ENCODE measurements at places on chromosomes 4 and X.

DNA sequence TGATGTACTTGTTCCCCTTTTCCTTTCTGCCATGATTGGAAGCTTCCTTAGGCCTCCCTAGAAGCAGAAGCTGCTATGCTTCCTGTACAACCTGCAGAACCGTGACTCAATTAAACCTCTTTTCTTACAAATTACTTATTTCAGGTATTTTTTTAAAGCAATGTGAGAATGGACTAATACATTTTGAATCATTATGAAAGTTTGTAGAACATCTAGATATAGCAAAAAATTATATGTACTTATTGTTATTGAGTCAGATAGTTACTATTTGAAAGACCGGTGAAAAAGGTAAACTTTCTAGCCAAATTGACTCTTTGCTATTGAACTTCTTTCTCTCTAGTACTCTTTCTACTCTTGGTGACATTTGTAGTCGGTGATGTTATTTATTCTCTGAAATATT, 777.3 kb upstream of the GALNTL6 start:
- DNase-seq = no peak

- DNase-seq = no peak
Measured at GRCh38 chr4:83255584-83255983, 29.0 kb downstream of the COQ2 start.

- no peak for DNase-seq
Measured at GRCh38 chrX:134691453-134691852, 33.2 kb upstream of the PLAC1 start.

GRCh38 chr4:144782345-144782744, 136.4 kb downstream of the HHIP start:
- DNase-seq = no peak

- no peak for DNase-seq
Measured at GRCh38 chr4:41504167-41504818, 33.7 kb upstream of the LIMCH1 start.

DNA sequence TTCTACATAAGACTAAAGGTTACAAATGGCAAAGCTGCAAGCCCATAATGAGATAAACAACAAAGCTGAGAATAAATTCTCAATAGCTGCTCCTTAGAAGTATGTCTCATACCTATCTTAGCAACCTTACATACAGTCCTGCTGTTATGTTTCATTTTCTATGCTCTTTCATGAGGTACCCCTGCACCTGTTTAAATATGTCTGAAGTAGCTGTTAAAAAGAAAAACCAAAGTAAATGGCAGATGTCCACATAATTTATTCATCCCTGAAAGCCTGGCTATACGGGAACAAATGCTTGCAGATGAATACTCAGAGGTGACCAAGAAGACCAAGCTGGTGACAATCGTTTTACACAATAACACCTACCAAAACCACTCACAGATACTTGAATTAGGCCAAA, 22.5 kb downstream of the PPA2 start:
- DNase-seq = no peak

DNA sequence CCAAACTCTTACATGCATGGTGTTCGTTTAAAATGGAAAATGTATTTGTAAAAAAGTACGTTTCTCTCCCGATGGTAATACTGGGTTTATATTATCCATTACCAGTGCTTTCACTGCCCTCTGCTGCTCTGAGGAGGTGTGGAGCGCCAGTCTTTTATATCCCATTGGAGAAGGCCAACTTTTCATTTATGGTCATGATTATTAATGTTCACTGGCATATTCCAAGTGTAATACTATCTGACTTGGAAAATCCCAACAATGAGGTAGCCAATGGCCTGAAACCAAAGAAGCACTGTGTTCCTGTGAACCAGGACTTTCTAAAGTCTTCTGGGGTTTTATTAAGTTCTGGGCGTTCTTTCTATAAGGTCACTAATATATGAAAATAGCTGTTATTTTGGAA, 80.7 kb downstream of the SYNPO2 start:
- DNase-seq = no peak

DNA sequence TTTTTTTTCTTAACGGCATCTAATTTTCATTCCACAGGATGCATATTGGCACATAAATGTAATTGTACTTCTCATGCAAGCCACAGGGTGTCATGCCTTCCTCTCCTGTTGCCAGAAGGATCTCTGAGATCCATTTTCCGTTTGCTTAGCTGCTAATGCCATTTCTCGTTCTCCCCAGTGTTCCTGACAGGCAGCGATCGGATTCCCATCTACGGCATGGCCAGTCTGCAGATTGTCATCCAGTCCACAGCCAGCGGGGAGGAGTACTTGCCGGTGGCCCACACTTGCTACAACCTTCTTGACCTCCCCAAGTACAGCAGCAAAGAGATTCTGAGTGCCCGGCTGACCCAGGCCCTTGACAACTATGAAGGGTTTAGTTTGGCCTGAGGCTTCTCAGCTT, 8.9 kb upstream of the NAP1L5 start:
- no peak for DNase-seq

DNA sequence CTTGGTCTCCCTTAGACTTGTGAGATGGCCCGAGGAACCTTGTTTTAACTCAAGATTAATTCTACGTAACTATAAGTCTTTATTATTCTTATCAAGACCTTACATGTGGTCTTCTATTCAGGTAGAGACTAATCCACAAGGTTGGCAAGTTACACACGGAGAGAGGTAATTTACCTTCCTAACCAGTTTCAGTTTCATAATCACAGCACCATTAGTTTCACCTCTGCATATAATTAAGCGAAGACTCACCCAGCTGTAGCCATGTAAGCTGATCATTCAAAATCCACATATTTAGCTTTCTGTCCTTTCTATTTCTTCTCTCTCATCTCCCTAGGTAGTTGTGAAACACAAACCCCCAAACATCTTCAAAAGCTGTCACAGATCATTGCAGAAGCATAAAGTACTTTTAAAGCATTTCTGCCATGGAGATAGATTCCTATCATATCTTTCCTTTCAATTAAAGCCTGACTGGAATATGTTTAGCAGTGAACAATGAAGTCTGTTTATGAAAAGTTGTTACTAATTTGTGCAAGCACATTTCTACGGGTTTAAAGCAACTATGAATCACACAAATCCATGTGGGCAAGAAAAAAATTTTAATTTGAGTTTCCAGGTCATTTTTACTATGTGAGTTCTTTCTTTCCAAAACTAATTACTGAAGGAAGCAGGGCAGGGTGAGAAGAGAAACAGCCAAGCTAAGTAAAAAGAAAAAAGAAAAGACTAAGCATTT, 78.5 kb downstream of the BTC start:
- DNase-seq = no peak

DNA sequence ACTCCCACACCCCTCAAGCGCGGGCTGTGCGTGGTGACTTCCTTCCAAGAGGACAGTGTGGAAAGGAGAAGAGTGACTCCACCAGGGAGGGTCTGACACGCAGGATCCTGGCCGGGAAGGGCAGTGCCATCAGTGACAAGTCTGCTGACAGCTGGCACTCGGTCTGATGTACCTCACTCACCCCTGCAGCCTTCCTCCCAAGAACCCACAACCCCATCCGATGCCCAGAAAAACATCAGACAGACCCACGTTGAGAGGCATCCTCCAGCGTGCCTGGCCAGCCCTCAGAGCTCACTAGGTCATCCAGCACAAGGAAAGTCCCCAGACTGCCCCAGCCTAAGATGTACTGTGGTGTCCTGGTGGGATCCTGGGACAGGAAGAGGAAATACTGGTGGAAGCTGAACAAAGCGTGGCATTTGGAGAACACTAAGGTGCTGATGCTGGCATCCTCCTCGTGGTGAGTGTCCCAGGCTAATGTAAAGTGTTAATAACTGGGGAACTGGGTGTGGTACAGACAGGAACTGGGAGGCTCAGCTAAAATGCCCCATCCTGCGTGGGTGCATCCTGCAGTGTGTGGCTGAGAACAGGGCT, 200.0 kb upstream of the PSAPL1 start:
- no peak for DNase-seq

DNA sequence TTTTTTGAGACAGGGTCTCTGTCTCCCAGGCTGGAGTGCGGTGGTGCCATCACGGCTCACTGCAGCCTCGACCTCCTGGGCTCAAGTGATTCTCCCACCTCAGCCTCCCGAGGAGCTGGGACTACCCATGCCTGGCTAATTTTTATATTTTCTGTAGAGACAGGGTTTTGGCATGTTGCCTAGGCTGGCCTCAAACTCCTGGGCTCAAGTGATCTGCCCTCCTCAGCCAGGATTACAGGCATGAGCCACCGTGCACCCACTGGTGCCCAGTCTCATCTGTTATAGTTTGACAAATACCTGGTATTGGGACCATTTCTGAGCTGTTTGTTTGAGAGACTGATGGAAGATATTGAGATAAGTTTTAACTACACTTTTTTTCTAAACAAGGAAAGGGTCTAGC, 57.5 kb upstream of the SMIM10 start:
- DNase-seq = no peak

- DNase-seq = no peak
Measured at GRCh38 chr4:150990250-150990649, 24.8 kb downstream of the LRBA start.

- no peak for DNase-seq
Measured at GRCh38 chr4:59945277-59945676, 1254.8 kb upstream of the ADGRL3 start.

DNA sequence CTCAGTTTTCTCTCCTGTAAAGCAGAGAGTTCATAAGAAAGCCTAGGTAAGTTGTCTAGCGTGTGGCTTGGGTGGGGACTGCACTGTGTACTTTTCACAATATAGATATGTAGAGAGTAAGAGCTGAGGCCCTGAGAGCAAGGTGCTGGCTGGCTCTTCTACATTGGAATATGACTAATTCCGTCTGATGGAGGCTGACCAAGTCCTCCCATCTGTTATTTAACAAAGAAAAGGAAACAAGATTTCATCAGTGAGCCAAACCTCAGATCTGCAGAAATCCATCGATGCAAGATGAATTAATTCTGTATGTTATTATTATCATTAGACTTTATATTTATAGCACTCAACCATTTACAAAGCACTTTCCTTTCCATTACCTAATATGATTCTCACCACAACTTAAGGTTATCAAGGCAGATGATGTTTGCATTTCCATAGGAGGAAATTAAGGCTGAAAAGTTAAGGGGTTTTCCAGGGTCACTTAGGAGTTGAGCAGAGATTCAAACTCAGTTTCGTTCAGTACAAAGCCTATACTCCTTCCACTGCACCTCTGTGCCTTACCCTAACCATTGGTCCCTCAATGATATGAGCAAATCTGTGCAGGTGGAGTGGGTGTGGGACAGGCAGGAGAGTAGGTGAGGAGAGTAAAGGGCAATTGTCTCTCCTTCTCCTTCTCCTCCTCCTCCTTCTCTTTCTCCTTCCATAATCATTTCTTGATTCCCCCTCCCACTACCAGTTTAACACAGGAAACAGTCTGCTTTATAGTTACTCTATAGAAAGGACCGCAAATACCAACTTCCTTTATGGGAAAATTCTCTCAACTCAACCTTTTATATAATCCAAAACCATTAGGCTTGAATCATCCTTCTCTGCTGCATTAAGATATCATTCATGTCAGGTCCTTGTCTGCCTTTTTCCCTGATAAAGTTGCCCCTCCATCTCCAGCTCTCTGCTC, 27.6 kb upstream of the SRD5A3 start:
- no peak for DNase-seq

GRCh38 chr4:163107754-163108153, 58.9 kb downstream of the NAF1 start:
- no peak for DNase-seq

DNA sequence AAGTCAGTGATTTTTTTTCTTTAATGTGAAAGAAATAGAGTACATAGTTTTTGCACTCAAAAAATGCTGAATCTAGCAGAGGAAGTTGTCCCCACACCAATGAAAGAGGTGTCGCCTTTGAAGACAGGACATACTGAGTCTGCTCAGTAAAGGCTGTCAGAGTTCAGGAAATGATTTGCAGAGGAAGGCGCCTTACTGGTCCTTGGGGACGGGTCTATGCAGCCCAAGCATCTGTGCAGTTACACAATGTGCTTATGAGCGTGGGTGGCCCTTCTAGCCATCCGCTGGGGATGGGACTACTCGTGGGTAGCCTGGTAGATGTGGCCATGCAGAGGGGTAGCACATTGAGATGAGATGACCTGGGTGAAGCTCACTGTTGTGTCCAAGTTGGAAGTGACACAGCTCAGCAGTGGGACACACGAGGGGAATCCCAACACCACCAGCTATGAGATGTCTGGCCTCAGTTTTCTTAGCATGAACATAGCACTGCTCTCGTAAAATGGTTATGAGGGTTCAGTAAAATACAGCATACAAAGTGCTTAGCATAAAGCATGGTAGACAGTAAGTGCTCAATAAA, 116.5 kb upstream of the RBPJ start:
- no peak for DNase-seq

- no peak for DNase-seq
Measured at GRCh38 chr4:82801910-82802521, 3.4 kb upstream of the SCD5 start.

GRCh38 chr4:187615972-187616371, 379.6 kb upstream of the ZFP42 start:
- no peak for DNase-seq

DNA sequence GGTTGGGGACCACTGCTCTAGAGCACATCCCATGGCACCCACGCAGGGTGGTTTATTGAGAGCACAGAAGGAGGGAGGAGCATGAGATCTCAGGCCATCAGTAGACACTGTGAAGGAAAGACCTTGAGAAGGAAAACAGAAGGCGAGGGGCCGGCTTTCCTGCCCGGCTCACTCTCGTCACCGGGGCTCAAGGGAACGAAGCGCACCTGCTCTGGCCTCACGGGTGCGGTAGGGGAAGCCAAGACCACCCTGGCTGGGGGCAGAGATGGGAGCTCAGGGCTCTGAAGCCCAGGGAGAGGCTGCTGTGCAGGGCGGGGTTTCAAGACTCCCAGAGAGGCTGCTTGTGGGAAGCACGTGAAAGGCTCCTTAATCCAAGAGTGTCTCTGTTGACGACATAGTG, 105.9 kb downstream of the TNIP2 start:
- no peak for DNase-seq

DNA sequence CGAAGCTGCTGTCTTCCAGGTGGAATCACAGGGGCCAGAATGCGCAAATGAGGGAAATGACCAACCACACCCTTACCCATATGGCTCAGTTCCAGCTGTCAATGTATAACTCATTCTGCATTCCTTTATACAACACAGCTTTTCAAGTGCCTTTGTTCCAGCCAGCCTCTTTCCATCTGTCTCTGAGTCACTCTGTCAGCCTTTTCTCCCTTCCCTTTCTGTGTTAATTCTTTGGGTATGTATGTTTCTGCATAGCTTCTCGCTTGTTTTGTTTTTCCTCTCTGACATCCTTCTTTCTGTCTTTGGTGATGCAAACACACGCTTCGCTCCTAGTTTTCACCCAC, 54.5 kb downstream of the RS1 start:
- no peak for DNase-seq

- peak; percentile 31 for DNase-seq
Measured at GRCh38 chrX:7132335-7133049, 15.0 kb upstream of the STS start.

DNA sequence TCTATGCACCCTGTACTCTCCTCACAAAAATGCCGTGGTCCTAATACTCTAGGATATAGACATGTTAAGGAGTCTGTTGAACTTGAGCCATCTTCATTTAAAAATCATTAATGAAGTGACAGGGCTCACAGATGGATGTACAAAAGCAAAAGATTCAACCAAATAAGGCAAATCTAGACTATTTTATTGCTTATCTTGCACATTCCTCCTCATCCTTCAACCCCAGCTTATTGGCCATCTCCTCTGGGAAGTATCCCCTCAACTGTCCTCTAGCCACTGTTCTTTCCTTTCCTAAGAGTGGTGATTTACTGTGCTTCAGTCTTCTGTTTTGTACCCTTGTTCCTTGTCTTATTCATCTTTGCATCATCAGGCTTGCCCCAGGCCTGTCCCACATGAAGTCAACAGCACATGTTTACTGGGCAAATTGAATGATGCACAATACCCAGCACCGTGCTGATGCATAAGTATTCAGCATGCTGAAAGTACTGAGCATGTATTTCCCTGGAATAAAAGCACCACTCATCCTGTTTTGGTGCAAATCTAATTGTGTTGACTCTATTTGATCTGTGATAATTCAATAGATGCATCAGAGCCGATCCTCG, 287.3 kb upstream of the CLNK start:
- no peak for DNase-seq

Measured in CD4-positive, alpha-beta T cell treated with Interleukin-1 beta for 1 hour (primary cell).